ENCODE measurements at places on chromosomes 1 and 21. TPM values are rescaled to one million over a fixed set of nuclear protein-coding genes. Genes with fewer than 3 reads are reported as not detected.

The APCS gene
- not detected for total RNA-seq

The NUP210L gene
- total RNA-seq = 0.05 TPM

The CFAP107 gene
- total RNA-seq = not detected

The TXNDC12 gene
- 35.0 TPM for total RNA-seq

The CCDC27 gene
- total RNA-seq = not detected

The VPS72 gene
- total RNA-seq = 80.4 TPM

The PARK7 gene
- 429 TPM for total RNA-seq

The KRTAP7-1 gene
- total RNA-seq = not detected

The TBX19 gene
- 2.2 TPM for total RNA-seq

The GPA33 gene
- 1.8 TPM for total RNA-seq

The LEFTY2 gene
- not detected for total RNA-seq

The KIF17 gene
- not detected for total RNA-seq

The LCE1B gene
- not detected for total RNA-seq

The CD160 gene
- total RNA-seq = 0.31 TPM

The ZMYND12 gene
- total RNA-seq = 1.3 TPM

The NEGR1 gene
- total RNA-seq = not detected

The GPR3 gene
- total RNA-seq = 1.3 TPM

The BSND gene
- not detected for total RNA-seq

The DCST1 gene
- not detected for total RNA-seq

The OR2T27 gene
- not detected for total RNA-seq

The IL24 gene
- total RNA-seq = 10.0 TPM

The RNU1-3 gene
- 1,409 TPM for total RNA-seq

The CIART gene
- 1.3 TPM for total RNA-seq

The NFASC gene
- total RNA-seq = 0.27 TPM

The NOTCH2NLA gene
- total RNA-seq = 27.5 TPM

The CR1L gene
- total RNA-seq = not detected

The FMO1 gene
- not detected for total RNA-seq

The KPRP gene
- not detected for total RNA-seq

The OR2T10 gene
- total RNA-seq = not detected

The ATP6V1G3 gene
- not detected for total RNA-seq

The GUCA2B gene
- total RNA-seq = not detected

The KCNA2 gene
- total RNA-seq = 0.24 TPM

The FCRL1 gene
- not detected for total RNA-seq

The PTAFR gene
- total RNA-seq = 0.19 TPM

The HTR1D gene
- total RNA-seq = not detected

The LCE2A gene
- not detected for total RNA-seq

The SLC9C2 gene
- total RNA-seq = not detected

The MCOLN3 gene
- total RNA-seq = 0.22 TPM

The HYI gene
- 13.9 TPM for total RNA-seq

The PPFIA4 gene
- total RNA-seq = 16.7 TPM

The BACE2 gene
- 1.1 TPM for total RNA-seq

The CTTNBP2NL gene
- total RNA-seq = 5.4 TPM

The RHBDL2 gene
- not detected for total RNA-seq

The SLFNL1 gene
- 0.07 TPM for total RNA-seq

The ZMPSTE24 gene
- 30.5 TPM for total RNA-seq

The SPOCD1 gene
- 0.78 TPM for total RNA-seq

The PLA2G2A gene
- not detected for total RNA-seq

The SH3BGR gene
- total RNA-seq = 1.7 TPM

The REN gene
- total RNA-seq = not detected

The PLA2G5 gene
- total RNA-seq = not detected

The HDGF gene
- 365 TPM for total RNA-seq

The UMODL1 gene
- total RNA-seq = not detected
